Bronchial smooth muscle cell (primary cell): ENCODE measurements at places on chromosomes 16 and 17. TPM values are rescaled to one million over a fixed set of nuclear protein-coding genes. Genes with fewer than 3 reads are reported as not detected.

MMP28 gene
- 1.4 and 1.5 TPM in 2 replicates for total RNA-seq

SERPINF2 gene
- 0.17 TPM in 1 of 2 replicates, not detected in the other for total RNA-seq

ACAP1 gene
- total RNA-seq, result 3.3 and 5.2 TPM in 2 replicates

CMTM2 gene
- total RNA-seq, result not detected in 2 replicates
